ENCODE measurements at places on chromosomes 11 and 22.
A peak's percentile ranks its signal among the peaks of the same experiment; 100 is the strongest.

GRCh38 chr22:44625981-44626687 lies 75.9 kb upstream of the PRR5 start:
- peak; percentile 72 for DNase-seq

- no peak for DNase-seq
Observed at GRCh38 chr11:133928628-133929059, 28.1 kb downstream of the IGSF9B start.

DNA sequence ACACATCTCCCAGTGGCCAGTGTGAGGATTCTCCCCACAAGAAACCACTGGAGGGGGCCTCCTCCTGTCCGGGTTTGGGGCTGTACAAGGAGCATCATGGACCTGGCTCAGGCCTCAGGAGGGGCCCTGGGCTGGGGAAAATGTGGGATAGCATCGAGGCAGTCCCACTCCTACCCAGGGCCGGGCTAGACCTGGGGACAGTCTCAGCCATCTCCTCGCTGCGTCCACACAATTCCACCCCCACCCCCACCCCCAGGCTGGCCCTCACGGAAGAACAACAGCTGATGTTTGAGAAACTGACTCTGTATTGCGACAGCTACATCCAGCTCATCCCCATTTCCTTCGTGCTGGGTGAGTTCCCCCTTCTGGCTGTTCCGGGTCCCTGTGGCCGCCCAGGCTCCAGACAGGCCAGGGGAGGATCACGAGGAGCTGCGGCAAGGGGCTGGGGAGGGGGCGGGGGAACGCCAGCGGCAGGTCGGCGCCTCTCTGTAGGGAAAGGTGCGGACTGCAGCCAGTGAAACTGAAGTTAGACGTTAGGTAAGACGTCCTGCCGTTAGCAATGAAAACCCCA lies 4.8 kb downstream of the BEST1 start:
- DNase-seq = no peak

GRCh38 chr11:116644941-116645305 lies 127.9 kb downstream of the BUD13 start:
- no peak for DNase-seq

DNA sequence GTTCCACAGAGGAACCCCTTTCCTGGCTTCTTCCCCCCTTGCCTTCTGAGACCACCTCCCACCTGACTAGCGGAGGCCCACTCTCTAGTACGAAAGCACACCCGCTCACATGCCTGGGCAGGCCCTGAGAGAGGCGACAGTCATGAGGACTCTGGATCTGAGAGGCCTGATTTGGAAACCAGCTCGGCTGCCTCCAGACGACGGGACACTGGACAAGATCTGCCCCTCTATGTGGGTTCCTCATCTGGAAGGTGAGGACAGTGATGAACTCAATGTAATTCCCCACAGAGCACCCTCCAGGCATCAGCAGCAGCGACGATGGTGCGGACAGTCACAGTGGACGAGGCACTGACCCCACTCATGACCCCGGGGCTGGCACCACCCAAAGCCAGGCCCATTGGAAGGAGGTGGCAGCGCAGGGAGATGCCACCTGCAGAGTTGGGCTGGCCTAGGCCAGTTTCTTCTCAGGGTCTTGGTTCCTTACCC lies 7.5 kb downstream of the SULT4A1 start:
- no peak for DNase-seq

DNA sequence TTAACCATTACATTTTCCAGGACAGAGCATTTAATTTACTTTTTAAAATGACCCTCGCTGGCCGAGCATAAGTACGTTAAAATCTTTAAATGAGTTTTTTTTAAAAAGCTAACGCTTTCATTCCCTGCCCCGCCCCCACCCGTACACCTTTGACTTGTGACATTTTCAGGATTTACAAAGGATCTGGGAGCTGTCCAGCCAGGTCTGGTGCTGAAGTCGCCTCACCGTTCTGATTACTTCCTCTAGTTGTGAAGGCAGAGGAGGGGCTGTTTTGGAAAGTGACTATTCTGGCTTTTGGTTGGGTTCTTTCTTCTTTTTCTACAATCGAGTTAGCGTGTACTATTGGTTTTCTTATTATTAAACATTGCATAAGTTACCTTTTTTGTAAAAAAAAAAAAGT lies 2.9 kb downstream of the C11orf87 start:
- no peak for DNase-seq

DNA sequence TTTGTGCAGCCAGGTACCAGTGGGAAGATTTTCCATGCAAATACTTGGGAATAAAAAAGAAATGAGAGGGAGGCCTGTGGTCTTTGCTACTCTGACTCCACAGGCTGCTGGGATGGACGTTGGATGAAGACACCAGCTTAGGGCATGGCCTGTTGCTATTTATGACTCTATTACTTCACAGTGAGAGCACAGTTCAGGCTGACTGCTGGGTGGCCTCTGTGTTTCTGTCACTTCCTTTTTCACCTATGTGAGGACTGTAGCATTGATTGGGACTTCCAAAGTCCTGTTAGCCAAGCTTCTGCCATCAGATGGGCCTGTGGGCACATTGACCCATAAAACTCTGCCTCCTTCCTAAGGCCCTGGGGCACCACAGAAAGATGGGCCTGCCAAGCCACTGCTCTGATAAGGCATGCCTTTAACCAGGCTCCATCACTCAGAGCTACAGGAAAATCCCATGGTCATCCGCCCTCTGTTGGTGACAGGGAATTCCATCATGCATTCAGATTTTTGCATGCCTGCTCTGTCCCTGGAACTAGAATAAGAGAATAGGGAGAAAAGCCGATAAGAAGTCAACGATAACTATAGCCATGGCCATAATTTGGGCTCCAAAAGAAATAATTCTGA lies 64.6 kb downstream of the KCNJ1 start:
- no peak for DNase-seq

DNA sequence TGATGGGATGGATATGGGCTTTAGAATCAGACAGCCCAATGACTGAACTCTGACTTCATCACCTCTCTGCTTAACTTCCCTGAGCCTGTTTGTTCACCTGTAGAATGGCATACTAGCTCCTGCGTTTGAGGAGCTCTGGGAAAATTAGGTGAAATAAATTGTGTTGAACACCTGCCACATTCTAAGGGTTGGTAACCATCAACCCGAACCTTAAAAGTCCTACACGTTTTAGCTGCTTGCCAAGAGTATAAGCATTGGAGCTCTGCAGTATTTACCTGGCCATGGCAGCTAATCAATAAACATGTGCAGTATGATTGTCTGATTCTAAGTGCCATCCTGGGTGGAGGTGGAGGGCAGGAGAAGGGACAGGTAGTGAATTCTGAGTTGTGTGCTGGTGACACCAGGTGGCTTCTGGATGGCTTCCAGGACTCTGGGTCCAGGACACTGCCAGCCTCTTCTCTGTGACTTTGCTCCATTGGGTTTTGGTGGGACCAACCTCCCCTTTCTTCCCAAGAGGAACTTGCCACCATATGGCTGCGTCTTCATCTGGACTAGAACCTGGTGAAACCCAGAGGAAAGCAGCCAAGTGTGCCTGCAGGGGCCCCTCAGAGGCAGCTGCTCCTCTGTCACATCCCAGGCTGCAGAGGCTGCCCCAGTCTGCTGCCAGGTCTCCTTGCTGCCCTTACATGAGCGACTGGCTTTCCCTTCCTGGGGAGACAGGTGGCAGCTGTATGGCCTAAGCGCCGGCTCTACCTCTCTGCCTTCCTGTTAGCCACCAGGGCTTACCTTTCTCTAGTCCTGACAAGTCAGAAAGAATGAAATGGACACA lies 85.6 kb downstream of the CACNG2 start:
- no peak for DNase-seq

GRCh38 chr11:123238297-123238696 lies 43.2 kb upstream of the CLMP start:
- no peak for DNase-seq

- no peak for DNase-seq
Observed at GRCh38 chr22:21712751-21713427, 22.7 kb downstream of the YPEL1 start.

DNA sequence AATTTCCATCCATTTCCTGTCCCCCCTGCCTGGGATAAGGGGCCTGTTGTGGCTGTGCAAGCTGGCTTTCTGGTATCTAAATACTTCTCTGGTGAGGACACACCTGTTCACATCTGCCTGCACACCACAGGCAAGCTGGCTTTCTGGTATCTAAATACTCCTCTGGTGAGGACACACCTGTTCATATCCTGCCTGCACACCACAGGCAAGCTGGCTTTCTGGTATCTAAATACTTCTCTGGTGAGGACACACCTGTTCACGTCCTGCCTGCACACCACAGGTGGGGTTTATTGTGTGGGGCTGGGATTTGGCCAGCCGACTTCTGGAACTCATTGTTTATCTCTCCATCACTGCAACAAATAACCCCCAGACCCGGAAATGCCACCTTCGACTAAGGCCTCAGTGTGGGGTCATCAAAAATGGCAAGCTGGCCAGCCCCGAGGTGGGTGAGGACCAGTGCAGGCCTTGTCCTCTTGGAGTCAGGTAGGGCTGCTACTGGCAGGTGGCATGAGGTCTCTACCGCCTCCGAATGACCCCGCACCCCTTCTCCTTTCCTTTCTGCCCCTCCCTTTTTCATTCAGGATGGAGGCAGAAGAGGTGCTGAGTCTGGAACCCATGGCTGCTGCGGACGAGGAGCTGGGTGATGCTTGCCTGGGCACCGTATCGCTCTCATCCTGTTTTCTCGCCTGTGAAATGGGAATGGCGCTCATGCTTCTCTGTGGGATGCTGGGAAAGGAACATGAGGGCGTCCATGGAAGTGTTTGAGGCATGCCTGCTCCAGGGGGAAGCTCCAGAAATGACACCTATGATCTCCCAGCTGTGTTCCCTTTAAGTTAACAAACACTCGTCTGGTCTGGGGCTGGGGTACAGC lies 43.5 kb upstream of the MYEOV start:
- DNase-seq = no peak

DNA sequence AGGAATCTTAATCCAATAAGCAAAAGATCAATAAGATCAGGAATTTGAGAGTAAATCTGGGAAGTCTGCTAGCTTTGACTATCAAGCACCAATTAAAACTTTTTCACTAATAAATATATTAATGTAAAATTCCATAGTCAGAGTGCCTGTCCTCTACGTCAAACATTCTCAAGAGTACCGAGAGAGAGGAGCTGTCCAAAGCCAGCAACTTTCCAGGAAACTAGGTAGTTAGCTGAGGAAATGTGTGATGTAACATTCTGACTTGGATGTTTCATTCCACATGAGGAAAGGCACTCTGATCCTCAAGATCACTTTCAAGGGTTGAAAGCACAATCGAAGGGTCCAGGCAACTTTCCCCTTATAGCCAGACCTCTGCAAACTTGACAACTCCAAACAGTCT lies 113.2 kb downstream of the STK33 start:
- DNase-seq = no peak

- peak; percentile 80 for DNase-seq
Observed at GRCh38 chr11:117828611-117829368, 4.2 kb upstream of the FXYD2 start.

DNA sequence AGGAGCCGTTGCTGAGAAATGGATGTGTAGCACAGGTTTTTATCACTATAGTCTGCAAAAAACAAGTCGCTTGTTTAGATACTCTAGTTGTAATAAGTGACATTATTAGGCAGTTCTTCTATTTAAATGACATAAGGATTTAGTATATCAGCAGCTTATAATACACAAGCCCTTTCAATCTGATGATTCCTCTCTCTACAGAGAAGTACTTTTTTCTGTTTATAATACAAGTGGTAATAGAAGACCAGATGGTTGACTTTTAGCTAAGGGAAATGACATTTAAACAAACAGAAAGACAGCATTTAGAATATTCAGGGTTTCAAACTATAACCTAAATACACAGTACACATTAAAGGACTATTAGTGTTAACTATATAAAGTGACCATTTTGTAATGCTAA lies 60.4 kb downstream of the IMMP1L start:
- no peak for DNase-seq

GRCh38 chr22:24067587-24068376 lies 56.7 kb downstream of the CABIN1 start:
- DNase-seq = no peak

GRCh38 chr11:75201771-75202170 lies 38.8 kb upstream of the TPBGL start:
- no peak for DNase-seq

DNA sequence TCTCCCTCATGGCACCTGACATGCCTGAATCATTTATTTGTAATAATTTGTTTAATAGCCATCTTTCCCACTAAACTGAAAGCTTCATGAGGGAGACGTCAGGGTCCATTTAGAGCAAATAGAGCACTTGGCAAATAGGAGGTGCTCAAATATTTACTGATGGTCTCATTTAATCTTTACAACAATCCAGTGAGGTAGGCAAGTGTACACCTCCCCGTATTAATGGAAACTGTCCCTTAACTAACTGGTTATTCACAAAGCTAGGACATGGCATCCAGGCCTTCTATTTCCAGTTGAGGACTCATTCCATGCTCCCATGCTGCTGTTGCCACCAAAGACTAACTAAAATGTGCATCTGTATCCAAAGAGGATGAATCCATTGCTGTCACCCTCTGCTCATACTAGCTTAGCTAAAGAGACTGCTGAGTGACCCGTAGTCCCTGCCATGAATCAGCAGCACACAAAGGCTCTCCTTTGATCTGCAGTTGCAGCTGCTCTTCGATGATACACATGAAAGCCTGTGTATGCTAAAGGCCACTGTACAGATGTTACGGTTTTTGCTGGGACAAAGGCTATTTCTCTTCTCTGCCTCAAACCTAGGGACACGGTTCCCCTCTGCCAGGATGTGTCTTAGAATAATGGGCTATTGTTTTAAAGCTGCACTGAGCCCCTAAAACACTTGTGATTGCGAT lies 82.6 kb downstream of the RAB30 start:
- no peak for DNase-seq

- DNase-seq = no peak
Observed at GRCh38 chr22:19398206-19398605, 33.3 kb downstream of the HIRA start.

DNA sequence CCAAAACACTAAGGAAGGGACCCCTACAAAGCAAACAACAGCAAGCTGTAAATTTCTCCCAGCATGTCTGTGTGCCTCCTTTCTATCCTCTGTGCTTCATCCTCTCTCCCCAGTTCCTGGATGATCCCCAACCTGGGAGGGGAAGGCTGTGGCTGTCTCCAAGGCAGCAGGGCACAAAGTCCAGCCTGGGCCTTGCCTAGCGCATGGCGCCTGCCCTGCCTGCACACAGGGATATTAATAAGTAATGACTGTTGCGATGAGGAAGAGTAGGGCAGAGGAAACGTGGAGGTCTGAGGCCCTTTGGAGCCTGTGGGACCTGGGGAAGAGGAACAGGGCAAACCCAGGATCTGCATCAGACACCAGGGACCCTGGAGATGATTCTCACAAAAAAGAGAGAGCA lies 2.0 kb downstream of the USH1C start:
- no peak for DNase-seq

DNA sequence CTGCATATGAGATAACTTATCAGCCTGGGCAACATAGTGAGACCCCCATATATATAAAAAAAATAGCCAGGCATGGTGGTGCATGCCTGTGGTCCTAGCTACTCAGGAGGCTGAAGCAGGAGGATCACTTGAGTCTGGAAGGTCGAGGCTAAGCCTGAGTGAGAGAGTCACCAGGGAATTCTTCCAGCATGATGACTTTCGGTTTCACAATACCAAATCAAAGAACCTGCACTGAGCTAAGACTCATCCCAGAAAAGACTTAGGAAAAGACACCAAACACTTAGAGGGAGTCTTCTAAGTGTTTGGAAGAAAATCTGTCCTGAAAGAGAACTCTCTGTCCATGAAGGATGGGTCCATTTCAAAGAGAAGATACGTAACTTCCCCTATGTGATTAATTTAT lies 12.7 kb downstream of the STK33 start:
- DNase-seq = no peak
